ENCODE measurements at places on chromosomes 2 and 18.

- DNase-seq, result no peak
Measured at GRCh38 chr2:171004363-171004762, 75.3 kb downstream of the GORASP2 start.

DNA sequence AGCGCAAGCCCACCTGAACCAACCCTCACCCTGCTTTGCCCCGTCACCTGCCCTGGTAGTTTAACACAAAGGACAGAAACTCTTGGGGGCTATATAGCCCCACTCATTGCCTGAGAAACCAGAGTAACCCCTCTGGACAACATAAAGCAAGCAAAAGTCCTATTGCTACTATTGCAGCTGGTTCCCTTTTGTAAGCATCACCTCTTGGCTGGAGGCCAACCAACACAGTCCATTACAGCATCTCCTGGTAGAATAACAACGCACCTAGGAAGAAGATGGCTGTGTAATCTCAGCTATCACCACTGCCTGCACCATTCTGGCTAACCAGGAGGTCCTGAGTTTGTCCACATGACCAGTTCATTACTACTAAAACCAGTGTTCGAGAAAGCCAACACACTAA is 36.4 kb downstream of the FLACC1 start:
- no peak for DNase-seq

DNA sequence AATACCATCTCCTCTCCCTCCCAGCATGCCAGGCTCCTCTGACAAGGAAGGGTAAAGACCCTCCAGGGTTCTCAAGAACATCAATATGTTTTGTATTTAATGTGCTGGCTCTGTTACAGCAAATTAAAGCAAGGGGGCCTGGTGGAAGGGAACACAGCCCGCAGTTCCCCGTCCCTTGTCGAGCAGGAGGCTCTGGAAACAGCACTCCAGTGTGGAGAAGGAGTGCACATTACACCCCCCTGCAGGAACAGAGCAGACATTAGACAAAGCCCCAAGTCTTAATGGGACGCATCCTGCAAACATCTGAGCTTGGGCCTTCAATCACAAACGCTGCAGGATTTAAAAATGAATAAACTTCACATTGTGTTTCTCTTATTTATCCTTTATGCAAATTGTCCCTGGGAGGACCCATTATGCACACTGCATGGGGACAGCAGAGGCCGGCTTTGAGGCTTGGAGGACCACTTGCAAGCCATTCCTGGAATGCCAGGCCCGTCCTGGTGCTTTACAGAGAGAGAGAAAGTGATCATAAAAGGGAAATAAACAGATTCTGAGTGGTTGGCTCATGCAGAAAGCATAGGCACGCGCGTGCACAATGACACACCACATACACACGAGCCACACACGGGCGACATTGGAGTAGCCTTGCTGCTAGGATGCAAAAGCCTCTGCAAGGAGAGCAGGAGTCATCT is 328.7 kb downstream of the SMAD2 start:
- DNase-seq, result no peak

GRCh38 chr2:224969633-224970260 is 72.5 kb downstream of the DOCK10 start:
- no peak for DNase-seq

- DNase-seq, result no peak
Measured at GRCh38 chr2:218671097-218671653, 627 bp downstream of the RNF25 start.

- no peak for DNase-seq
Measured at GRCh38 chr2:70552501-70553333, 909 bp downstream of the TGFA start.

- no peak for DNase-seq
Measured at GRCh38 chr2:133346654-133347053, 221.6 kb downstream of the NCKAP5 start.

DNA sequence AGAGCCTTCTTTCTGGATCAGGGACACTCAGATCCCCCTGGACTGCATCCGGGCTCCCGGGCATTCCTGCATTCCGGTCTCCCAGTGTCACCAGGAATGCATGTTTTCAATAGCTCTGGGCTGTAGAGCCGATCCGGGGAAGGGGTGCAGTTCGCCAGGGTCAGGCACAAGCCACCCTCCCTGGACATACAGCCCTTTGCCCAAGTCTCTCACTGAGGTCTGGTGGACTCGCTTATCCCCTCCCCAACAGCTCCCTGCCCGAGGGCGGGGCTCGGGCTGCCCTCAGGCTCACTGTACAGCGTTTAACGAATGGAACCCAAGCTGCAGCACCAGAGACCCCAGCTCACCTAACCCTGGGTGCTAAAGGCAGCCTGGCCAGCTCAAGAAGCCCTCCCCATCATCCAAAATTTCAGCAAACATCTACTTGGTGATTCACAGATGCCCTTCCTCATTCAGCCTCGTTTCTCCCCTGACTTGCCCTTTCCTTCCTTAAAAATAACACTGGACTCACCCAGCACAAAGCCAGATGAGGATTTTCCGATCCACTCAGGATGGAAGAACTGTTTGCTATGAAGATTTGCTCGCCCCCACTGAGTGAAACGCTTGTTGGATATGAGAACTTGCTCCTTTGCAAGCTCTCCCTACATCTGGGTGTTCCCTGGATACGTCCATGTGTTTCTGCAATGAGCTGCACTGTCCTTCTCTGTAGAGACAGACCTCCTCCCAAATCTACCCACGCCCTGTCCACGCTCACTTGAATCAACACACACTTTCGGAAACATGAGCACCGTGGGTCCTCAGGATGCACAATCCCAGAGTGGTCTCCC is 58.1 kb downstream of the PXDN start:
- no peak for DNase-seq

DNA sequence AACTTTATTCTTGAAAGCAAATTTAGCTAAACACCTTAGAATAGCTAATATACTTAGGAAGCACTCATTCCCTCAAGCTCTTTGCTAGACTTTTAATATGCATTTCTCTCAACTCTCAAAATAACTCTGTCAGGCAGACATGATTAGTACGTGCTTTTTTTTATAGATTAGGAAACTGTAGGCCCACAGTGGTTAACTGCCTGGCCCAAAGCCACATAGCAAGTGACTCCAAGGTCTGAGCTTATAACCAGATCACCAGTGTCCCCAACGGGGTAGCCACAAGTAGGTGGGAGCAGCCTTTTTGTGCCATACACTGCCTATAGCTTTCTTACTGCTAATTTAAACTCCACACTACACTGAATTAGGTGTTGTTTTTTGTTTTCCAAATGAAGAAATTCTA is 576.8 kb downstream of the METTL4 start:
- no peak for DNase-seq

GRCh38 chr18:63318889-63319382 is 633 bp downstream of the BCL2 start:
- DNase-seq, result no peak

Data from RWPE2 (cell line).